ENCODE measurements at places on chromosomes 13 and 19. TPM values are rescaled to one million over a fixed set of nuclear protein-coding genes. Genes with fewer than 3 reads are reported as not detected.

Gene MRPL54
- total RNA-seq = 57.5 TPM

DNA sequence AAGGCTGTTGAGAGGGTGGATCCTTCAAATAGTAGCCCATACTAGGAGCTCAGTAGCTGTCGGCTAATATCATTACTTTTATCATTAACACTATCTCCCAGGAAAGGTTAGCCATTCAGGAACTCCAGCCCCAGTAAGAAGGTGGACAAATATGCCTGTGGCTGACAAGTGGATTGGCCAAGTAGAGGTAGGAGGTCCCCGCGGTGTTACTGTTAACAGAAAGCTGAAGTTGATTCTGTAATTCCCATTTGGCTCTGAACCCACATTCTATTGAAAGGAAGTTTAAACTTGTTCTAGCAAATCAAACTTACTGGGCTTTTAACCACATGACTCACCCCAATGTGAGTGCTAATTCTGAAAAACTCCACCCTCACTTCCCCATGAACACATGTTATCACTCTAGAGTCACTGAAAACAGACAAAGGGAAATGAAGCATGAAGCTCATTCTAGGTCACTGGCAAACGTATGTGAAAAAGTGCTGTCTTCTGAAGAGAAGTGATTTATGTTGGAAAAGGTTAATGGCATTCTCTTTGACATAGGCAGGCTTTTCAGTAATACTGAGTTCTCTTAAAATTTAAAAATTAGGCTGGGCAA, 273.5 kb downstream of the FGF14 start:
- no peak for DNase-seq

DNA sequence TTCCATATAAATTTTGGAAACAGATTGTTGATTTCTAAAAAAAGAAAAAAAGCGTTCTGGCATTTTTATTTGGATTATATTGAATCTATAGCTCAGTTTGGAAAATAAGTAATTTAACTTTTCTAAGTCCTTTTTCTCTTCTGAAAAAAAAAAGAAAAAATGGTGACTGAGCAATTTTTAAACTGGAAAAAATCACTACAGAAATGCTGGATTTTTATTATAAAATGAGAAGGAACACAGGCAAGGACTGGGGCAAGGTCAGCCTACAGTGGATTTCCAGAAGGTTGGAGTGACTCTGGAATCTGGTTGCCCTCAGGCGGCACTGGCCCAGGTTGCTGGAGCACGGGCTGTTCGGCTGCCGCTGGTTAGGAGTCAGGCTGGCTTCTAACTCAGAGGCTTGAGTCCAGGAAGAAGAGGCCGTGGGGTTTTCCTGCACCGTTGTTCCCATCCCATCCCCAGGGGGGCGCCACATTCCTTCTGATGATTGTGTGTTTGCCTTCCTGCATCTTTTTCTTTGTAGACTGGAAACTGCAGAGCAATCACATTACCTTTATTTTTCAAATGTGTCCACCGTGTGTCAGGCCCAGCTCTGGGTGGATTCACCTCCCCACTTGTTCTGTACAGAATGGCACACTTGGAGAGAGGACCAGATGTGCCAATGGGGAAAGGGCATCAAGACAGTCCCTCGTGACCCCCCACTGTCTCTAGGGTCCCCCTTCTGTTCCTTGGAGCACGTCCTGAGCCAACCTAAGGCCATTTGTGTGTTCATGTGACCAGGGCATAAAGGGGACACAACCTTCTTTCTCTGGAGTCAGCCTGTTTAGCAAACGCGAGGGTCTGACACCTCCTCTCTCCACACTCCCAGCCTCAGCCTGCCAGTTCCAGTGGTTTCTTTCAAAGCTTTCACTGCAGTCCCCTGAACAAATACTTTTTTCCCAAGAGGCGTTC, 44.5 kb upstream of the GTF3A start:
- DNase-seq = peak; percentile 81

Gene SLITRK5
- 0.03 TPM for total RNA-seq

Gene ZNF556
- total RNA-seq = not detected

DNA sequence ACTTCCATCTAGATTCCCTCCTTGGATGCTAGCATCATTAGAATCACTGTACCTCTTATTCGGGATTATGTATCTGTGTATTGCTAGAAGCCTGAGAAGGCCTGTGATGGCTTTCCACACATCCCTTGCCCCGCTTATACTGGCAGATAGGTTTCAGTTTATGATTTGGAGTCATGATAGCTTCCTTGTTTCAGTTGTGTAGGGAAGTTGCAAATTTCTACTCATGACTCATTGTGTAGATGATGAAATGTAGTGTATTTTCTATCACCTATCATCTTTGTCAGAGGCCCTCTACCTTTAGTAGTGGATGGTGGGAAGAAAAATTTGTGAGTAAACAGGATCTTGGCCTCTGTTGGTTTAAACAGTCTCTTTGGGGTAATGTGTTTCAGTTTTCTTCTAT, 165.2 kb downstream of the GGACT start:
- no peak for DNase-seq

DNA sequence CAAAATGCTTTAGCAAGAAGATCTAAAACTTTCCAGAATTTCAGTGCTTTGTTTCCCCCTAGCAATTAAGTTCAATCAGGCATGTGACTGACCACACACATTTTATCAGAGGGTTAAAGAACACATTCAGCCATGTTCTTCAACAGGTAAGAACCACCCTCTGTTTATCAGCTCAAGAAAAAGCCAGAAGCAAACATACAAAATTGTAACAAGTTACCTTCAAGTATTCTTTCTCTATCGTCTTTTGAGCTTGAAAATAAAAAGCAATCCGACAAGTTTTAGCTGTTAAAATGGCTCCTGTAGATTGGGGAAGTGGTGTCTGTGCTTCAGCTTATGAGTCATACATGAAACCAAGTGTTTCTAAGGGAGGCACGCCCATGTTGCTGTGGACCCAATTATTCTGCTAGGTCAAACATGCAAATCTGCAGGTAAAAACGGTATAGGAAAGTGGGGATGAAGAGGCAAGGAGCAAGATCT, at the start of gene ELF1:
Gene ELF1 (minus strand): TSS at position 306 of the 477 bp plus-strand sequence. CDS start 37,262 bp downstream, outside the sequence.
- peak; percentile 60 for DNase-seq

DNA sequence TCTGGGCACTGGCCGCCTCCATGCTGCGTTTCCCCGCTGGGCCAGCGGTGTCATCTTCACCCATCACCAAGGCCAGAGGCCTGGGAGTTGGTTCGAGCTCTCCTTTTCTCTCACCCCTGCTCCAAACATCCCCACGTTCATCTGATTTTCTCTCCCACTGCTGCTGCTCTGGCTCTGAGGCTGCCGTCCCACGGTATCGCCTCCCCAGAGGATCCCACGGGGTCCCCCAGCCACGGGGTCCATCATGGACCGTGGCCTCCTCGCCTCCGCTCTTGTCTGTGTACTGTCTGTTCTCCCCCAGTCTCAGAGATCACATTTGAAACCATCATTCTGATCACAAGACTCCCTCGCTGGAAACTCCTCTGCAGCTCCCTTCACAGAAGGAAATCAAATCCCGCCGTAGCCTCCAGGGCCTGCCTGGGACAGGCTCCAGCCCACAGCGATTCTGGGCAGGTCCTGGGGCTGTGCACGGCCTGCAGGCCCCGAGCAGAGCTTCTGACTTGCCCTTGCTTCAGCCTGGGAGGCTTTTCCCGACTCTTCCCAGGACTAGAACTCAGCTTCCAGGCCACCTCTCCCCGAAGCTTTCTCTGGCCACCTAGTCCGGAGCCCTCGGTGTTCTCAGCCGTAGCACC, 64.2 kb downstream of the SOX1 start:
- no peak for DNase-seq

Gene VAV1
- total RNA-seq = 12.7 TPM

Gene FAM216B
- not detected for total RNA-seq

Gene ZNF439
- 16.3 TPM for total RNA-seq

GRCh38 chr13:84741253-84741652, 859.0 kb upstream of the SLITRK1 start:
- DNase-seq = no peak

- no peak for DNase-seq
Measured at GRCh38 chr13:83214452-83214851, 667.8 kb downstream of the SLITRK1 start.

Gene HSPB6
- 654 TPM for total RNA-seq

DNA sequence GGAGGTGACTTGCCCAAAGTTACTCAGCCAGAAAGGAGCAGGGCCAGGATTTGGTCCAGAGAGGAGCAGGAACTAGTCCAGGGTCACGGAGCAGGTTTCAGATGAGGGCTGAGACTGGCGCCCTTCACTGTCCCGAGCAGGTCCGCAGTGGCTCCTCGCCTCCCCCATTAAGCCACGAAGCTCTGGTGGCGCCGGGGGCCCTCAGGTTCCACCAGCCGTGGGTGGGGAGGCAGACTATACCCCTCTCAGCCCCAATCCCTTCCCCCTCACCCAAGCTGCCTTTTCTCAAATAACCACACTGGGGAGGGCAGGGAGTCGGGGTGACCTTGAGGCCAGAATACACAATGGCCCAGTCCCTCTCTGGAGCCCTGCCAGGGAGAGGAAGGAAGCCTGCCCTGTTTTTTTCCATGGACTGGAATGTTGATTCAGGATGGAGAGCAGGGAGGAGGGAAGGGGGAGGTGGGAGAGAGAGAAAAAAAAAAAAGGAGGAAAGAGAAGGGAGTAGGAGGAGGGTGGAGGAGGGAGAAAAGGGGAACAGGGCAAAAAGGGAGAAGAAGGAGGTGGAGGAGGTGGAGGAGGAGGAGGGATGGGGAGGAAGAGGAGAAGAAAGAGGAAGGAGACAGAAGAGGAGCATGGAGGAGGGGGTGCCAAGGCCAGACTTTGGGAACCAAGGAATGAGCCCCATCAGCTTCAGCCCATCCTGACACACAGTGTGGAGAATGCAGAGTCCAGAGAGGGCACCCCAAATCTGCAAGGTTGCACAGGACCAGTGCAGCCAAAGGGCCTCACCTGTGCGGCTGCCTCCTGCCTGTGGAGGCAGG, 19.7 kb downstream of the CEACAM16 start:
- peak; percentile 86 for DNase-seq
